ENCODE measurements at places on chromosomes 5 and 9.

- DNase-seq = no peak
These were observed 255.7 kb upstream of the TNC start for GRCh38 chr9:115373710-115374045.

GRCh38 chr9:32665101-32665500 lies 29.6 kb upstream of the TAF1L start:
- DNase-seq = no peak

GRCh38 chr5:98783051-98783649 lies 9.7 kb downstream of the RGMB start:
- DNase-seq = no peak

GRCh38 chr5:141714542-141715310 lies 32.7 kb upstream of the ARAP3 start:
- DNase-seq = no peak

- no peak for DNase-seq
These were observed 75.4 kb downstream of the STK32A start for GRCh38 chr5:147310059-147310704.

- DNase-seq = no peak
These were observed 19.7 kb upstream of the CCNH start for GRCh38 chr5:87432460-87432859.

GRCh38 chr5:119273391-119273839 lies 82.4 kb upstream of the TNFAIP8 start:
- DNase-seq = peak; percentile 39

GRCh38 chr5:12920527-12920926 lies 1016.3 kb upstream of the CTNND2 start:
- no peak for DNase-seq

DNA sequence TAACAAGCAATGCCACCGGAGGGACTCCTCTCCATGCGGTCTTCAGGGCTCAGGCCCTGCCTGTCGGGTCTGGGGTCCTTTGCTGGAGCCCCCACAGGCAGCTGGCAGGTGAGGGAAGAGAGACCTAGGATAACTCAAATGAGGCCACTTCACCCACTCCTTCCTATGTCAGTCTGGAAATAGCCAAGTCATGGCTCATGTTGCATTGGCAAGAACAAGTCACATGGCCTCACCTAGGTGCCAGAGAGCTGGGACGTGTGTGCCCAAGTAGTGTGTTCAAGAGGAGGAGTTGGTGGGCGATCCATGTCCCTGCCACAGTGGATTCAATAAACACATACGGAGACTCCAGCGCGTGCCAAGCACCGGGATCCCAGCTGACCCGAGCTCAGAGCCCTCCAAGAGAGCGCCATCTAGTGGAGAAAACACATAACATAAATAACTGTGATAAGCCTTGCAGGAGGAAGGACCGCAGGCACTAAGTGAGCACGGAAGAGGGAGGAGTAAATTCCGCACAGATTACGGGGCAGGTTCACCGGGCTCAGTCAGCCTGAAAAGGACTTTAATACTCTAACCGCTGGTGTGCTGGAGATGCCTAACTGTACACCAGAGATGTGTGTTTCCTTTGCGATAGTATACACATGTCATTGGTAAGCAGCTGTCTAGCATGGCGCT lies 580.8 kb downstream of the CCDC171 start:
- DNase-seq = no peak

DNA sequence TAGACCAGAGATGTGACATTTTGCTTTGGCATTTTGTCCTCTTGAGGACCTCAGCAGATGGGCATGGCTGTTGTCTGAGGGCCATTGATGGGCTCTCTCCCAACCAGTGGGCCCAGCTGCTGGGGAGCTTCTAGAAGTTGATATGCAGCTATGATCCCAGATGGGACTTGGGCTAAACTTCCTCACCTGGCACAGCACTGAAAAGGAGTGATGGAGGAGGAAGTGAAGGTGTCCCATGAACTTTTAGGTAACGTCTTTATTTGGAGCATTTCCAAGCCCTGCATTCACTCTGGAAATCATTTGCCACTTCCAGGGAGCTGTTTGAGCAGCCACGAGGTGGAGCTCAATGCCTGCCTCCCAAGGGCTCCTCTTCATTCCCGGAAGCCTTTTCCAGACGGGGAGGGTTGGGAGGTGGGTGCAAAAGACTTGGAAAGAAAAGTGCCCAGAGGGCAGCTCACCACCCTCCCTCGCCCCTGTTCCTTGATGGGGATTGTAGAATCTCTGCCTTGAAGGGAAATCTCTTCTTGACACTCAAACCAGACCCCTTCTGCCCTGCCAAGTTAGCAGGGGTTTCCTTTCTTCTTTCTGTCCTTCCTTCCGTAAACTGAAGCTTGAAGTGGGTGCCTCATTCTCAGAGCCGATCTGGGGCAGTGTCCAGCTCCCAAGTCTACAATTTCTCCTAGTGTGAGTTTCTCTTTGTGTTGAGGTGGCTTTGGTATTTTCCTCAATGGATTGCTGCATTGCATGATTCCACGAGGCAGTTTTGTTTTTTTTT lies 18.1 kb upstream of the NEUROG1 start:
- DNase-seq = no peak

DNA sequence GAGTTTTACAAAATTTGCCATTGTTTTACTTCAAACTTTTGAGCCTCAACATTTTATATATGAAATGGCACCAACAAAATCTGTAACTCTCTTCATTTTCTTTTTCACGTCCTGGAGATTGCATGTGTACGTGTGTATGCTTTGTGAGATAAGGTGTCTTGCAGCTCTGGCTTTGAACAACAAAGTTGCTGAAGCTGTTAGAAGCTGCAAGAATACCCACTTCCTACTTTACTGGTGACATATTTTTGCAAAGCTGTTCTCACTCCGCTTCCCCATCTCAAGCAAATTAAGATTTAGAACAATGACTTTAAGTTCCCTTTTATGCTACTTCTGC lies 41.8 kb downstream of the FYB1 start:
- DNase-seq = peak; percentile 77

DNA sequence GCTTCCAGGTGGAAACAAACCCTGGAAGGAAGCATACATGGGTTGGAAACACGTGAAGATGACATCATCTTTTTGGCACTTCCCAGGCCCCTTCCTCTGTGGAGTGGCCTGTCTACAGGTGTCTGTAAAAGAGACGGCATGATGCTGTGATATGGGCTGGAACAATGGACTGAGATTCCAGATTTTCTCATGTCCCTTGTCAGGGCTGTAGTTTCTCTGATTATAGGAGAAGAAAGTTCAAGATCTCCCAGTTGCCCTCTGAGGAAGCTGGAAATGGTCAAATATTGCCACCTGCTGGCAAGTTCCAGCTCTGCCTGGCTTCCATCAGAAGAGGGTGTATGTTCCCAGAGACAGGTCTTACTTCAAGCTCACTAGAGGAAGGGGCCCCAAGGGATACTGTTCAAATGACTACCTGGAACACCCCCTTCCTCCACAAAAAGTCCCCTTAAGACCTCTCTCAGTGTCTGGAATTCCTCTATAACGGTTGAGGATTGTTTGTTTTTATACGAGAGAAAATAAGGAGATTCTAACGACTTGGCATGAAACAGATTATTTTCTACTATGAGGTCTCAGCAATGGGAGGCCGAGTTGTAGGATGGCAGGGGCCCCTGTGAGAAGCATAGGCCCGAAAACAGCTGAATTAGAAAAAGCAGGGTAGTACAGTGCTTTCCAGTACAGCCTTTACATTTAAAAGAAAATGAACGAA lies 7.3 kb upstream of the ANXA6 start:
- peak; percentile 83 for DNase-seq

GRCh38 chr9:4799775-4800174 lies 7.0 kb downstream of the RCL1 start:
- no peak for DNase-seq

GRCh38 chr5:61069150-61069549 lies 93.1 kb downstream of the SMIM15 start:
- no peak for DNase-seq

- no peak for DNase-seq
These were observed 187.5 kb downstream of the MED10 start for GRCh38 chr5:6190838-6191237.

DNA sequence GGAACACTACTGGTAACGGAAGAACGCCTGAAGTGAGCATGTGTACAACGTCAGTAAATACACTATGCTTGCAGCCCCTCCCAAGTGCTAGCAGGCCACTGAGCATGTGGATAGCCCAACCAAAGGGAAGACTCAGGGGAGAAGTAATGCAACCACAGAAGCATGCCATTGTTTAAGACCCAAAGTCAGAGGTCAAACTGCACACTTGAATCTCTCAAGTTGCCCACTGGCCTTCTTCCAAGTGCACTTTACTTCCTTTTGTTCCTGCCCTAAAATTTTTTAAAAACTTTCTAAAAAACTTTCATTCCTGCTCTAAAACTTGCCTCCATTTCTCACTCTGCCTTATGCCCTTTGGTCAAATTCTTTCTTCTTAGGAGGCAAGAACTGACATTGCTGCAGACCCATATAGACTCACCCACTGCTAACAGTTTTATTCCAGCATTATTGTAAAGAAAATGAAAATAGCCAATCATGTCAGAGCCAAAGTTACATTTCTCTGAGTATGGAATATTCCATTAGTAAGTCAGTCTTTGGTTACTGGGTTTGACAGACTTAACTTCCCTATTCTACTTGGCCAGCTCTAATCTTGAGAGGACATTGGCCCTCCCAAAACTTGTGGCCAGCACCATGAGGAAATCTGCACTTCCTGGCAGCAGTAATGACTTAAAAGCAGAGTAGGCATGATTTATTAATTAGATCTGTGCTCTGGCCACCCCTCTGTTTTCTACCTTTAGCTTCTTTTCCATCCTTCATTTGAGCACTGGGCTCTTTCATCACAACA lies 76.9 kb downstream of the TSSK1B start:
- DNase-seq = no peak

DNA sequence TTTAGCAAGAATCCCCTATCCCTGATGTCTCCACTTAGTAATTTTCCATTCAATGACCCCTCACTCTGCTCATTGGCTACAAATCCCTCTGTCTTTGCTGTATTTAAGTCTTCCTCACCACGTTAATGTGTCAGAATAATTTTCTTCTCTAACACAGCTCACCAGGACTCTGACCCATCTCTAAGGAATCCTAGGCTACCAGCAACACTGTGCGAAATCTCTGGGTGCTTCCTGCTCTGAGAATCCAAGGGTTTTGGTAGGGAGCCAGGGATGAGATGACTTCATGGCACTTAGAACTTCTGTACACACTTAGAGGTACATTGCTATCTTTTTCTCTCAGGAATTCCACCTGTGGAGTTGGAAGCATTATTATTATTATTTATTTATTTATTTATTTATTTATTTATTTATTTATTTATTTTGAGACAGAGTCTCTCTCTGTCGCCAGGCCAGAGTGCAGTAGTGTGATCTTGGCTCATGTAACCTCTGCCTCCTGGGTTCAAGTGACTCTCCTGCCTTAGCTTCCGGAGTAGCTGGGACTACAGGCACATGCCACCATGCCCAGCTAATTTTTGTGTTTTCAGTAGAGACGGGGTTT lies 53.5 kb downstream of the FOXI1 start:
- DNase-seq = no peak

DNA sequence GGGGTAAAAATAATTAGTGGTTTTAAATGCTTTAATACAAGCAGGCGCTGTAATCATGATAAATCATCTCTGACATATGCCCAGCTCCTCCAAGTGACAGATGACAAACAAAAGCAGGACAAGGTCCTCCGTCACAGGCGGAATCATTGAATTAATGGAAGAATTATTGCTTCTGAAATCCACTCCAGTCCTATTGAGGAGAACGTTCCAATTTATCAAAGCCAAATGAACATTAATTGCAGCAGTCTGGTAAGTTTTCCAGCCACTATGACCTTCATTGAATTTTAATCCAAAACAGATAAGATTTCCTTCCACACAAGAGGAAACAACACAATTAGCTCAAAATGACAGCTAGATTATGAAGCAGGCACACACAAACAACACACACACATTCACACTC lies 136.8 kb downstream of the ASTN2 start:
- no peak for DNase-seq

- DNase-seq = no peak
These were observed 1.8 kb upstream of the ENG start for GRCh38 chr9:127856094-127856728.

GRCh38 chr9:4306777-4307121 lies 6.9 kb upstream of the GLIS3 start:
- no peak for DNase-seq

DNA sequence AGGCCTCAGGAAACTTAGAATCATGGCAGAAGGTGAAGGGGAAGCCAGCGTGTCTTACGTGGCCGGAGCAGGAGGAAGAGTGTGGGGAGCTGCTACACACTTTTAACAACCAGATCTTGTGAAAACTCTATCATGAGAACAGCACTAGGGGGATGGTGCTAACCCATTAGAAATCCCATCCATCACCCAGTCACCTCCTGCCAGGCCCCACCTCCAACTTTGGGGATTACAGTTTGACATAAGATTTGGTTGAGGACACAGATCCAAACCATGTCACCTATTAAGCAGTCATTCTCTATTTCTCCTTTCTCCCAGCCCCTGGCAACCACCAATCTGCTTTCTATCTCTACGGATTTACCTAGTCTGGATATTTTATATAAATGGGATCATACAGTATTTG lies 26.9 kb downstream of the PBX3 start:
- no peak for DNase-seq

GRCh38 chr9:82722051-82722450 lies 340.9 kb downstream of the RASEF start:
- no peak for DNase-seq

Measured in stimulated activated naive CD4-positive, alpha-beta T cell (primary cell).